T follicular helper cell (primary cell): ENCODE measurements at places on chromosomes 13 and 19.

DNA sequence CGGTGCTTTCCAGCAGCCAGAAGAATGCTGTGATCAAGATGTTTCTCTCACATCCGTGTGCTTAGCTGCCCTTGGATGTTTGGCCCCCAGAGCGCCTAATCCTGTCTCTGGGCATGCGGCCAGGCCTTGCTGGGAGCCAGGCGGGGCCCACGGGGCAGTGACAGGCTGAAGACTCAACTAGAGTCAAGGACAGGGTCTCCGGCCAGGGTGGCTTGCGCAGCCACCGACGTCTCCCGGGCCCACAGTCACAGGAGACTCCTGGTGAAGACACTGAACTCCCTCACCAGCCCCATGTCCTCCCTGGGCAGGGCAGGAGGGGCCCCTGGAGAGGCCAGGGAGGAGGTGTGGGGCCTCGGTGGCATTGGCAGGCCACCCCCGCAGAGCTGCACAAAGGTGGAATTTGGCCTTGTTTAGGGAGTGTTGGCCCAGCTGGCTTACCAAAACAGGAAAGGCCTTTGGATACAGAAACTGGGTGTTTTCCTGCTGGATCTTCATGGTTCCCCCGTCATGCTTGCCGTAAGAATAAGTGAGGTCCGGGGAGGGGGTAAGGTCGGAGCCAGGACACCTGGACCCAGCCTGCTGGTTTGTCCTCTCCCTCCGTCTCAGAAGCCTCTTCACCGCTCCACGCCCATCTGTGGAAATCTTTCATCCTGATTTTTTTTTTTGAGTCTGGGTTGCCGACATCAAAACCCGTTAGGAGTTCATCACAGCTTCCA lies 10.0 kb upstream of the NDUFS7 start:
- no peak for DNase-seq

DNA sequence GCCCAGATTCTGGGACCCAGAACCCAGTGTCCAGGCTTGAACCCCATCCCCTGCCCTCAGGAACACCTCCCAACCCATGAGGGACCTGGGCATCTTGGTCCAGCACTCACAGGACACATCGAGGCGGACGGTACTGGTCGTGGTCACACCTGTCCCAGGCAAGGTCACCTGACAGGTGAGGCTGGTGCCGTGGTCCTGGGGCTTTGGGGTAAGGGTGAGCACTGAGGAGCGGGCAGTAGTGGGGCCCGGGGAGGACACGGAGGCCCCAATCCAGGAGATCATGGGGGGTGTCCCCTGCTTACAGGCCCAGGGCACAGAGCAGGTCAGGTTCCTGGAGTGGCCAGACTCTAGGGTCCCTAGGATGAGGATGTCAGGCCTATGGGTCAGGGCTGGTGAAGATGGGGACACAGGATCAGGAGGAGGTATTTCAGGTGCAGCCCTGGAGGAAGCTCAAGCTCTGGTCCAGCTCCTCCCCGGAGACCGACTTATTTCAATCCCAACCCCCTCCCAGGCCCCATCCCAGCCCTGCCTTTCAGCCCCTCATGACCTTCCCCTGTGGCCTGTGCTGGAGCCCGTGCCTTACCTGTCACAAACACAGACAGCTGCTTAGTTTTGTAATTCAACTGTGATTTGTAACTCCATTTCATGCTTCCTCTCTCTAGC lies 772 bp downstream of the SIGLEC8 start:
- no peak for DNase-seq

DNA sequence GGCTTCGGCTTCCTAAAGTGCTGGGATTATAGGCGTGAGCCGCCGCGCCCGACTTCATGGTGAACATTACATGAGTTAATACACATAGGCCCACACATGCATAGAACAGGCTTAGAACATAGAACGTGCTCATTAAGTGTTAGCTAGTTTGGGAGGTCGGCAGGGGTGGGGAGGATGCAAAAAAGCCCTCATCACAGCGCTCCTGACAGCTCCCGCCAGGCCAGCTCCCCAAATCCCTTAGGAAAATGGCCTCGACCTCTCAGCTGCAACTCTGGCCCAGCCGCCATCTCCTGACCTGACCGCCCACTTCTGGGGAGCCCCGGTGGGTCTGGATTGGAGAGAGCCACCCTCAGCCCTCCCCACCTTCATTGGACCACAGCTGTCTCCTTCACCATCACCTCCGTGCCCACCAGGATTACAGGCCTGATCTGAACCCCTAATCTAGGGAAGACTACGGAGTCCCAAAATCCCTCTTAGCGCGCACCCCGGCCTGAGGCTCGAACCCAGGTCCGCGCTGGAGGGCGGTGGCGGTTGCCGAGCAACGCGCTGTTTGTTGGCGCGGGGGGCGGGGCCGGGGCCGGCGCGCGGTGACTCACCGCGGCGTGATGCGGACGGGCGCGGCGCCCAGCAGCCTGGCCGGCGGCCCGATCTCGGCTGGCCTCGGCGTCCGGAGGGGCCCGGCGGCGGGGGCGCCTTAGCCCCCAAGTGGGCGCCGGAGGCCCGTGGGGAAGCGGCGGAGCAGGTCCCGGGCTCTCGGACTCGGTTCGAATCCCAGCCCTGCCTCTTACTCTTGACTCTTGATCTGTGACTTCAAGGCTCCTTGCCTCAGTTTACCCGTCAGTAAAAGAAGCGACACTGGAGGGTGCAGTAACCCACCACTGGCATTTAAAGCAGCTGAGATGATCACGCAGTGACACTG lies 26.7 kb upstream of the NANOS3 start:
- no peak for DNase-seq

DNA sequence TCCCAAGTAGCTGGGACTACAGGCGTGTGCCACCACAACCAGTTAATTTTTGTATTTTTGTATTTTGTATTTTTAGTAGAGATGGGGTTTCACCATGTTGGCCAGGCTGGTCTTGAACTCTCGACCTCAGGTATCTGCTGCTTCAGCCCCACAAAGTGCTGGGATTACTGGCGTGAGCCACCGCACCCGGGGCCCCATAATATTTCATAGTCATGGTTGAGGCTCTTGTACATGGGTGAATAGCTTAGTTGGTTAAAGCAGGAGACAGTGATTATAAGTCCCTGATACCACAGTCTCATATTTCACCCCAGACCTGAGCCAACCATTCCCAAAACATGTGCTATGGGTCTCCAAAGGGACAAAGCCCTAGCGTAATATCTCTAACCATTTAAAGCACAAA lies 26.1 kb downstream of the MBNL2 start:
- no peak for DNase-seq

GRCh38 chr13:75910591-75910990 lies 274.5 kb downstream of the LMO7 start:
- DNase-seq, result no peak

GRCh38 chr13:77437267-77437666 lies 98.2 kb upstream of the SCEL start:
- no peak for DNase-seq

DNA sequence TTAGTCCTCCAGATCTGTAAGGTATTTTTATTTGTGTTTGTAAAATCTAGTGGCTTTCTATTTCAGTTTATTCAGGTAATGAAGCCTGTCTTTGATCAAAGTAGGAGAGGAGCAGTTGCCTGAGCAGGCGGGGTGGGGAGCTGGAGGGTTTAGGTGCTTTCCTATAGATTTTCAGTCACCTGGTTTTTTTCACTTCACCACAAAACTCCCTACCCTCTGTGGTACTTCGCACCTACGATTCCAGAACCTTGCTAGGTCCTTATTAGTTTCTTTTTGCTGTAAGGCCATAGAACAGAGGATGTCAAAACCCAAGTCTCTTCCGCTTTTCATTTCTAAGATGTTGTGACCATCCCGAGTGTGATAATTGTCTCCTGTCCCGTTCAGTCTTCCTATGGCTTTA lies 26.6 kb downstream of the SLAIN1 start:
- DNase-seq, result no peak

DNA sequence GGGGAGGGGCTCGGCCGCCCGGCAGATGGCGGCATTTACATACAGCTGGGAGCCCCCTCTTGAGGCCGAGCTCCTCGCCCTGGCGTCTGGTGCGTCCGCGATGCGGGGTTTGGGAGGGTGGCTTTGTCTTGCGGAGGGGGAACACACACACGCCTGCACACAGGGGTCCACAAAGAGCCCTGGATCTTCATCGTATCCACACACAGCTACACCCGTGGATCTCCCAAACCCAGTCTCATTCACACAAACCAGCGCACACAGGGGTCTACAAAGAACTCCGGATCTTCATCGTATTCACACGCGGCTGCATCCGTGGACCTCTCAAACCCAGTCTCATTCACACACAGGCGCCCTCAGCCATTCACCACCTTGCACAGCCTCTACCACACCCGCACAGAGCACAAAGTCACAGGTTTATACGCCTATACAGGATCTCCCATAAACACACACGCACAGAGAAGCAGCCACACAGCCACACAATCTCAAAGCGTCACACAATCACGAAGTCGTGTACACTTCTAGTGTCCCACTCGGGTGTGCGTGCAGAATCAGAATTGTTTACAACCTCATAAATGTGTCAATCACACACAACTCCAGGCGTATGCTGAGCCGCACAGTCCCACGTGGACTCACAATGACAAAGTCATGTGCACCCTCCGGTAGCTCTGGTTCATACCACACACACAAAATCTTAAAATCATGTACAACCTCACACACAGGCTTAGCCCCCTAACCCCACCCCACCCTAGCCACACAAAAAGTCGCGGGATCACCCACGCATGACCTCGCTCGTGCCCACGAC lies 550 bp upstream of the DLL3 start:
- no peak for DNase-seq

DNA sequence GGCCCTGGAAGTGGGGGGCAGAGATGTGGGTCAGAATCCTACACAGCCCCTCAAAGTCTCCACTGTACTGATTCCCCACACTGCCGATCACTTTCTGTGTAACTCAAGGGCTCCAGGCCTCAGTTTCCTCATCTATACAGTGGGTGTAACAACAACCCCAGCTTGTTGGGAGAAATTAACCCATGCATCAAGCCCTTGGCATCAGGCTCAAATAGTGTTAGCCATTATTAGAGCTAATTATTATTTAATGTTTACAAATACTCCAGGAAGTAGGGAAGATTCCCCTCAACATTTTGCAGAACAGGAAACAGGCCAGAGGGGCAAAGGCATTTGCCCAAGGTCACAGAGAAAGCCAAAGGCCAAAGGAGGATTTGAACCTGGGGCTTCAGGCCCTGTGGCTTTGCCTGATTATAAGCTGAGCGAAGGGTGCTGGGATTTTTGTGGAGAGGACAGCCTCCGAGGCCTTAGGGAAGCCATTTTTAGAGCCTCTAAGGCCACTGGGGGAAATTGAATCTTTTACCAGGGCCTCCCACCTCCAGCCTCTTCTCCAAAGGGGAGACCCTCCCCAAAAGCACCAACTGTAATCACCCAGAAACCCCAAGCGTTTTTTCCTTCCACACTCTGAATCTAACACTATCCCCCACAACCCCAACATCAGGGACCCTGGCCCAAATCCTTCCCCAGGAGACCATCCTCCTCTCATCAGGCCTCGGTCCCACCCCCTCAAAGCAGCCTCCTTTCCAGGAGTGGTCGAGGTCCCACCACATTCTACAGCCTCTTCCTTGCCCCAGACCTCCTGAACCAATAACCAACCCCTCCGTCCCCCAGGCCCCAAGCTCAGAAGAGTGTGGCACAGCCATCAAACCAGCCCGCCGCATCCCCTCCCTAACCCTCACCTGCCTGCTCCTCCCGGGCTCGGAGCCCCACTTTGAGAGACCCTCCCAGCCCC lies 1.1 kb downstream of the FKBP8 start:
- no peak for DNase-seq

GRCh38 chr19:17811681-17812080 lies 9.6 kb downstream of the INSL3 start:
- DNase-seq, result no peak

DNA sequence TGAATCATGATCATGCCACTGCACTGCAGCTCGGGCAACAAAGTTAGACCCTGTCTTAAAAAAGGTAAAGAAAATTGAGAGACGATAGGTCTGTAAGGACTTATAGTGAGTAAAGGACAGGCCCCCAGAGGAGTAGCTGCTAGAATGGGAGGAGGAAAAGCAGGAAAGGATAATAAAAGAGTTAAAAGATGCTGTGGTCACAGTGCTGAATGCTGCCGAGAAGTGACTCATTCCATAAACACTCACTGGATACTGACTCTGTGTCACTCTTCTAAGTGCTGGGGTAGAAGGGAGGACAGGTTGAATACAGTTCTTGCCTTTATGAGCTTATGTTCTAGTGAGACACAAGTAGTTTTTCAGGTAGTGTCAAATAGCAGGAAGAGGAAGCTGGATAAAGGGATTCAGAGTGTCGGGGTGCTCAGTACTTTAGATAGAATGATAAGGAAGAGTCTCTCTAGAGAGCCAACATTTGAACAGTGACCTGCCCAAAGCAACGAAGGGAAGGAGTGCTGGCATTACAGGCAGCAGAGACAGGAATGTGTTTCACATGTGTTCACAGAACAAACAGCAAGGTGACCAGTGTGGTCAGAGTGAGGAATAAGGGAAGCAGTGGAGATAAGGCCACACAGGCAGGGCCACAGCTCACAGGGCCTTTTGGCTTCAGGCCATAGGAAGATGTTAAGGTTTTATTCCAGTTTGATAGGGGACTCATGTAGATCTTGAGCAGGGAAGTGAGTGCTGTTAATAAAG lies 1240.5 kb downstream of the UQCRFS1 start:
- DNase-seq, result no peak

- DNase-seq, result no peak
Measured at GRCh38 chr19:14085309-14085995, at the start of gene C19orf67. TSS of gene C19orf67 (minus strand) at chr19:14085783. CDS start at chr19:14085627, 156 bp downstream.

DNA sequence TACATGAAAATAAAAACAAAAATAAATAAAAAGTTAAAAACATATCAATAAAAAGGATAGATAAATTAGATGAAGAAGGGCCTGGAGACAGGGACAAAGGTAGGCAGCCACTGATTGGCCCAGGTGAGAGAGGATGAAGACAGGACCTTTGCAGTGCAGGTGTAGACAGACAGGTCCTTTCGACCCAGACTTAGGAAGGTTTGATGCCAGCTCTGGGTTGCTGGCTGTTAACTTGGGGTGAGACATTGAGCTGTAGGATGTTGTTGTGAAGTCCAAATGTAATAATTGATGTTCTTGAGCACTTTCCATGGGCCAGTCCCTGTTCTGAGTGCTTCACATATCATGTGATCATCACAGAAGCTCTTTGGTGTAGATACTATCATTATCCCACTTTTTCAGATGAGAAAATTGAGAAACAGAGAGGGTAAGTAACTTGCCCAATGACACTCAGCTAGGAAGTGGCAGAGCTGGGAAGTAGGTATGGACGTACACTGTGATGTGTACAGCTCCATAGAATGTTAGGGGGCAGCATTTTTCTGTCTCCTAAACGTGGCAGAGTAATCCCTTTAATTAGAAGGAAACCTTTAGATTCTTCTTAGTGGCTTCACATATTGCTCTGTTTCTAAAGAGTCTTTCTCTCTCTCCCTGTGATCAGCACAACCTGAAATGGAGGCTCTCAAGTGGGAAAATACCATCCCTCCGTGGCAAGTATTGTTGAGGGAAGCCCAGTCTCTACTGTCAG lies 76.0 kb upstream of the STK24 start:
- DNase-seq, result no peak

- no peak for DNase-seq
Measured at GRCh38 chr19:53868091-53868891, 608 bp downstream of the MYADM start.

- no peak for DNase-seq
Measured at GRCh38 chr19:35294328-35294727, 2.4 kb downstream of the MAG start.
